ENCODE measurements at places on chromosomes 3 and 15. TPM values are rescaled to one million over a fixed set of nuclear protein-coding genes. Genes with fewer than 3 reads are reported as not detected.

Gene POTEB
- not detected for total RNA-seq

DNA sequence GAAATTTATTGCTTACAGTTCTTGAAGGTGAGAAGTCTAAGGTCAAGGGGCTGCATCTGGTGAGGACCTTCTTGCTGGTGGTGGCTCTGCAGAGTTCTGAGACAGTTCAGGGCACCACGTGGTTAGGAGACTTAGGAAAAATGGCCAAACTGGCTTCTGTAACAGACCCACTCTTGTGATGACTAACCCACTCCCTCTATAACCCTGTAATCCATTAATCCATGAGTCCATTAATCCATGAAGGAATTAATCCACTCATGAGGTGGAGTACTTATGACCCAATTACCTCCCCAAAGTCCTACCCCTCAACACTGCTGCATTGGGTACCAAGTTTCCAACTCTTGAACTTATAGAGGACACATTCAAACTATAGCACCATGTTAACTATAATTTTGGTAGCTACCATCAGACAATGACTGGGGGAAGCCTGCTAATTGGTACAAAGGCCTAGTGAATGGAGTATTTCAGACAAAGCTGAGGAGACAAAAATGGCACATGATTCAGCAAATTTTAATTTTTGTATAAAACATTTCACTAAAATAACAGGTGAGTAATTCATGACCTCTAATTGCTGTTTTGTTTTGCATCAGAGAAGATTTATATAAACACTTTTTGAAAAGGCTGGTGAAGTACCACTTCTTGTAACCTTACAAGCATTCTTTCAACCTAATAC lies 374.1 kb upstream of the TBL1XR1 start:
- no peak for DNase-seq

Gene LIPH
- total RNA-seq, result not detected

- no peak for DNase-seq
Measured at GRCh38 chr15:70514251-70514650, 249.1 kb downstream of the UACA start.

GRCh38 chr3:193052354-193053045 lies 134.8 kb upstream of the MB21D2 start:
- no peak for DNase-seq
